NCI-H2029 treated with DMSO at 0.1 percent for 48 hours (cell line): ENCODE measurements at places on chromosomes 7 and 10.

DNA sequence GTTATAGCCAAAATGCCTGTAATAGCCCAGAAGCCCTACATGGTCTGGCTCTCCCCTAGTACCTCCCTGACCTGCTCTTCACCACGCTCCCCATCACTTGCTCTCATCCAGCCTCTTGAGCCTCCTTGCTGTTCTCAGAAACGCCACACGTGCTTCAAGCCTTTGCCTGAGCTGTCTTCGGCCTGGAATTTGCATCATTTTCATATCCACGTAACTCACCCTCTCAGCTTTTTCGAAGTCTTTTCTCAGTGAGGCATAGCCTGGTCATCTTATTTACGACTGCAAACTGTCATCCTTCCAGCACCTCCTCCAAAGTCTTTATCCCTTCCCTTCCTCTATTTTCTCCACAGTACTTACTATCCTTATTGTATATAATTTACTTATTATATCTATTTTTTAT, 151.0 kb upstream of the AHR start:
- no peak for DNase-seq

DNA sequence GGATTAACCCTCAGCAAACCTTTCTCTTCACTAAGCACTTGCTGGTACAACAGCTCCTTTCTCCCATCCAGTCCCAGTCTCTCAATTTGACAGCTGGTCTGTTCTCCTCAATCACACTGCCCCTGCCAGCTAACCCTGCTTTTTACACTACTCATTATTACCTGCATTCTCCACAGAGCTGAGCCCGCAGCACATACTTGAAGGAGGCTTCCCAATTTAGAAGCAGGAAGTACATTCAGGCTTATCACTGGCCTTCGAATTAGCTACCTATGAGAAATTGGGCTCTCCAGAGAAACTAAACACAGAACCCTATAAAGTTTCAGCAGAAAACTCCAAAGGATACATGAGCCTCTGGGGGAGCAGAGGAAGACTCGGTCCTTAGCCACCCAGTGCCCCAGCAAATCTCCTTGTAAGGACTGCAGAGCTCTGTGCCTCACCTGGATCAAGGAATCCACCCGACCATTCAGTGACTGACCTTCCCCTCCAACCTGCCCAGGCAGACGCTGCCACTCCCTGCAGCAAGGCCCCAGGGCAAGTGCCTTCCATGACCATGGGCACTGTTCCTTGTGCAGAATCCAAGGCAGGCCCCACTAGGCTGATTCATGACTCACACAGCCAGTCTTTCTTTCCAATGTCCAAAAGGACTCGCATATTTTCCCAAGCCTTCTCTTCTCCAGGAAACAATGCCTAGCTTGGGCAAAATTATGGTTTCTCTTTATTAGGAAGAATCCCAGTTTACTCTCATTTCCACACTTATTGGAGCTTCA, 68.0 kb downstream of the VOPP1 start:
- no peak for DNase-seq

DNA sequence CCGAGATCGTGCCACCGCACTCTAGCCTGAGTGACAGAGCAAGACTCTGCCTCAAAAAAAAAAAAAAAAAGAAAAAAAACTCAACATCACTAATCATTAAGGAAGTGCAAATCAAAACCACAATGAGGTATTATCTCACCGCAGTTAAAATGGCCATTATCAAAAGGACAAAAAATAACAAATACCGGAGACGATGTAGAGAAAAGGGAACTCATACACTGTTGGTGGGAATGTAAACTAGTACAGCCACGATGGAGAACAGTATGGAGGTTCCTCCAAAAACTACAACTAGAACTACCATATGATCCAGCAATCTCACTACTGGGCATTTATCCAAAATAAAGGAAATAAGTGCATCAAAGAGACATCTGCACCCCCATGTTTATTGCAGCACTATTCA, 24.3 kb downstream of the GRK5 start:
- DNase-seq = no peak

DNA sequence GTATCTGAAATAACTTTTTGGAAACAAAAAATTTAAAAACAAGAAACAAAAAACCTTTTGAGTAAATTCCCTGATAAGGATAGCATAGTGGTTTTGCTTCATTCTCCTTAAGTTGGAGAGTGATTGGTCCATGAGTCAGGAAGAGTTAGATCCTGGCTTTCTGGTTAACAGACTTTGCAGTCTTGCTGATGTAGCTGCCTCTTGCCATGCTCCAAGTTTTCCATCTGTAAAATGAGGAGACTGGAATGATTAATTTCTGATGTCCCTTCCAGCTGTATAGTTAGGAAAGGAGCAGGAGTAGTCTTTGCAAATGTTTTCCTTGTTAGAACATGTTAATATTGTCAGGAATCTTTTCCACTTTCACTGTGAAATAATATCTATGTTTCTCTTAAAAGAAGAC, 266.6 kb downstream of the DNAJB9 start:
- no peak for DNase-seq

GRCh38 chr10:125248489-125248888, 88.1 kb upstream of the CTBP2 start:
- DNase-seq = no peak

DNA sequence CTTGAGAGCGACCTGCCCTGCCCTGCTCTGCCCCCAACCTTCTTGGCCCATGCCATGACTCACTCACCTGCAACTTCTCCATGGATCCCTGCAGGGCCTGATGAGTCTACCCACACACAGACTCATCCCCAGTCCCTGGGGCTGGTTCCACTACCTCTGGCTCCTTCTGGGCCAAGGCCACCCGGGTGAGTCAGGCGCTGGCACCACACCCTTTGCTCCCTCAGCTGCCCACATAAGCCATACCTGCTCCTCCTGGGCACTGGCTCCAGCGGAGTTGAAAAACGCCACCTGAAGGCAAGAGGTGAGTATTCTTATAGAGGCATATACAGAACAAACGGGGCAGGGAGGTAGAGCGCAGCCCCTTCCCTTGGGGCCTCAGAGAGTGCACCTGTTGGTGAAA, 16.2 kb upstream of the MTPAP start:
- DNase-seq = no peak

GRCh38 chr10:130022086-130022485, 58.0 kb upstream of the EBF3 start:
- no peak for DNase-seq

DNA sequence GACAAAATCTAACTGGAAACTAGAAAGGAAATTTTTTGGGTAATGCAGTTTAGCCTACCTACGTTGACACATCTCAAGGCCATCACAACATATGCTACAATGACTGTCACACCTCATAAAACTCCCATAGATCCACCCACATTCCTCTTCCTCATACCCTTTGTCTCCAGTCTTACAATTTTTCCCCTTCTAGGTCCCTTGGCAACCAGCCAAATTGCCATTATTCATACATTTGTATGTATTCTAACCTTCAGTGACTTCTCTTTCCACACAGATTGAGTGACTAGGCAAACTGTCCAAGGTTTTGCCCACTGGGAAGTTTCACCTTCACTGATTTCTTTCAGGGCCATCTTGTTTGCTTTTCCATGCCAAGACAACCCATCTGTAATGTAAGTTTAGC, 100.5 kb upstream of the TPK1 start:
- no peak for DNase-seq
